ENCODE measurements at places on chromosomes 7 and 10.
A peak's percentile ranks its signal among the peaks of the same experiment; 100 is the strongest.

DNA sequence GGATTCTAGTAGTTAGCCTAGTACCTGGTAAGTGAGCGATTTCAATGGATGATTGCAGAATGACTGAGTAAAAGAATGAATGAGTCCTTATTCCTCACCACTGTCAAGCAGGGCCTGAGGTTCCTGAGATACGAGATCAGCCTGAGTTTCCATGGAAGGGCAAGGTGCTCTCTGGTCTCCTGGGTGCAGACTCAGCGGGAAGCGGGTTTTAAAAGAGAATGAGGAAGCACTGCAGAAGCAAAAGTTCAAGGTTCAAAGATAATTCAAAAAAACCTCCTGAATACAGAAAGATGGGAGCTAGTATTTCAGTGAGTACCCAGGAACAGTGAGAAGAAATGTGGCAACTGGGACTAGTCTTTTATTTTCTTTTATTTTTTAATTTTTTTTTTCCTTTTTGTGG is 4.3 kb downstream of the ZNF3 start:
- no peak for DNase-seq

DNA sequence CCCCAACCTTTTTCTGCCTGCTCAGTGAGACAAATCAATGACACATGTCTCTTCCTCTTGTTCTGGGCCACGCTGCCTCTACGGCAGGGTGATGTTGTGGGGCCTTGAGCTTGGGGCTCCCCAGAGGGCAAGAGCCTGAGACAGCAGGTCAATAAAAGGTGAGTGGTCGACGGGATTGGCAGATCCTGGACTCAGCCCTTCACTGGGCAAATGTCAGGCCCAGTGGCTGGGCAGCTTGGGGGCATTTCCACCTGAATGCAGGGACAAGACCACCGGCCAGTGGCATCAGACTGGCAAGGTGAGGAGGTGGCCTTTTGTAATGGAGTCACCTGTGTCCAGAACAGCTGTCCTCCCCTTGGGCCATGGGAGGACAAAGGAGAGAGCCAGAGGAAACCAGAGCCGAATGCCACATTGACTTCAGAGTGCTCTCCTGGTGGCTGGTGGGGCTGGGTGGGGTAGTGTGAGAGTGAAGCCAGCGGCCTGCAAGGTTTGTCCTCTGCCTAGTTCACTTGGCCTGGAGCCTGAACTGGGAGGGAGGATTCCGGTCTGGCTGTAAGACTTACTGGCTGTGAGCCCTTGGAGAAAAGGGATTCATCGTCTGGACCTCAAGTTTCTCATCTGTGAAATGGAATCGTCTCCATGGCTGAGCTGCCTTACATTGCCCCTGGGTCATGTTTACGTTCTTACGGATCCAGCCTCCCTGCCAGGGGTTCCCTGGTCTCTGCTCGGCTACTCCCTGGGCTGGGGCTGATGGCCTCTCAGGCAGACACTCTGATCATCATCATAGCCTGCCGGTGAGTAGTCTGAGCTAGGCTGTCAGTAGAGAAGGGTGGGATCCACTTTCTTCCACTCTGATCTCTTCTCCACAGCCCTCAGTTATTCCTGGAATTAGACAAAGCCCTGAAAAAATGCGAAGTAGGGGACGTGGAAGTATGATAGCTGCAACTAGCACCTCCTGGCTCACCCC is 25.4 kb upstream of the CRHR2 start:
- DNase-seq: no peak

DNA sequence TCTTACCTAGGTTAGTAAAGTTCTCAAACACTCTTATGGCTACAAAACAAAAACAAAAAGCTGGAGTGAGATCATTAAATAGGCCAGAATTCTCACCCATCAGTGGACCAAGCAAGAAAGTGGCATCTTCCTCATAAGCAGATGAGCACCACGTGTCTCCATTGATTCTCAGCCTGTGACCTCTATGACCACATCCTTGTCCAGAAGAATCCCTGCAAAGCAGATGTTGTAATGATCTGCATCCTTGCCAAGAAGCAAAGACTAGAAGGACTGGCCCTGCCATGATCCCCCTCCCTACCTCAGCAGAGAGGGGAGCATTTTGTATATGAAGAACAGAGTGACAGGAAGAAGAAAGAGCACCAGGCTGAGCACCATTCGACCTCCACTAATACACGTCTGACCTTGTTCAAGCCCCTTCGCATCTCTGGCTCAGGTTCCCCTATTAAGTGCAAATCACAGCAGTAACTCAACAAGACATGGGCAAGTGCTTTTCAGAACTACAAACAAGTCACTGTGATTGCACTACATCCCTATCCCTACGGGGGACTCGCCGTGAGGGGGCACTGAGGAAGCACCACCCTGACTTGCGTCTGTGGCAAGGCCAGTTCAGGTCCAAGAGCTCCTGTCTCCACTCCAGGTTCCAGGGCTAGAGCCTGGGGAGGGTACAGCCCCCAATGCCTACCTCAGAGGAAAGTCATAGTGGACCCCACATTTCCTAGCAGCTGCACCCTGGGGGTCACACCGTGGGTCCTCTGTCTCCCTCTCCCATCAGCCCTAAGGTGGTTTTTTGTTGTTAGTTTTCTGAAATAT is 22.2 kb upstream of the RASSF4 start:
- DNase-seq: no peak

DNA sequence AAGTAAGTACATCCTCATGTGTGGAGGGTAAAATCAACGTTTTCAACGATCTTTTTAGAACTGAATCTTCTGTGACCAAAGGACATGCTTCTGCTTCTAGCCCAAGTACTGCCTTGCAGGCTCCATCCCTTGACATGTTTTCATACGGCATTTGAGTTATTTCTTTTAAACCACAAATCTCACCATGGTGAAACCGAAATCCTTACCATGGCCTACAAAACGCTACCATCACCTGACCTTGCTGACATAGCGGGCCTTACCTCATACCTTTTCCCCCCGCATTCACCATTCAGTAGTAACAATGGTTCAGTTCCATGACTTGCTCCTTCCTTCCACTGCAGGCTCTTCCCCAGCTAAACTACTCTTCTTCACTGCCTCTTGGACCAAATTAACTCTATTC is 3.5 kb downstream of the RNF216 start:
- peak; percentile 16 for DNase-seq

DNA sequence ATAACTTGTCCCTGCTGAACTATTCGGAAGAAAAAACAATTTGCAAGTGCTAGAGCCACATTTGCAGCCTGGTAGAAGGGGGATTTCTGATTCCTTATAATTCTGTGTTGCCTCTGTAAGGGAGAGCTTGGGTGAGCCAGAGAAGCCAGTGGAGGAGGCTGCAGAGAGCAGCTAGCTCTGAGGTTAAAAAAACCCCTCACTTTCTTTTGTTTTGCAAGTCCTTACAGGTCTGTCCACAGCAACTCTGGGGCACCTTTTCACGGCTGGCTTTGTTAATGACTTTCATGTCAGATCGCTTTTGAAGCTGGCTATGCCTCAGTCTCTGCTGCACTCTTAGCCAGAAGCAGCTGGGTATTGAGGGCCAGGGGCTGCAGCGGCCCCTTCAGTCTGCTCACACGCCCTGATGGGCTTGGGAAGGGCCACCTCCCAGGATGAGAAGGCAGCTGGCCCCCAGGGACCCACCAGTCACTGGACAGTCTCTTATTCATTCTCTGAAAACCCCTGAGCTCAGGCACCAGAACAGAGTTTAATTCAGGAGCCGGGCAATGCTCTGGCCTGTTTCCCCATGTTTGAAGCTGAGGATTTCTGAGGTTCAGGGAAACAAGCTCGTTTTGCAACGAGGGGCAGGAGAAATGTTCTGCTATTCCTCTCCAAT is 30.9 kb downstream of the TRIM8 start:
- DNase-seq: no peak

Data from T-helper 1 cell (primary cell).